ENCODE measurements at places on chromosomes 3 and 15.

DNA sequence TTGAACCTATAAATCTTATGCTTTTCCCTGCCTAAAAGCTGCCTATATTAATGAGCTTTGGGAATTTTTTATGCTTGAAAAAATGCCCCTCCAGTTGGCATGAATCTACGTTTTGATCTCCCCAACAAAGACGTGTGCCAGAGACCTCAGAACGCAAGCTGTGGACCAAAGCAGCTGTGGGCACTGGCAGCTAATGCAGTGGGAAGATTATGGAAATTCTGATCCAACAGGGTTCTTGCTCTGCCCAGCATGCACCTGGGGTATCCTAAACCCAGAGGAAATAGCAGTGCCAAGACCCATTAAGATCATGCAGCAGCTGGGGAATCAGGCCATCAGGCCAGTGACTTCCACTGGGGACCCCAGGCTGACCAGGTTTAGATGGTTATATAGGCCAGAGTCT lies 423.0 kb downstream of the ZBBX start:
- DNase-seq = no peak

DNA sequence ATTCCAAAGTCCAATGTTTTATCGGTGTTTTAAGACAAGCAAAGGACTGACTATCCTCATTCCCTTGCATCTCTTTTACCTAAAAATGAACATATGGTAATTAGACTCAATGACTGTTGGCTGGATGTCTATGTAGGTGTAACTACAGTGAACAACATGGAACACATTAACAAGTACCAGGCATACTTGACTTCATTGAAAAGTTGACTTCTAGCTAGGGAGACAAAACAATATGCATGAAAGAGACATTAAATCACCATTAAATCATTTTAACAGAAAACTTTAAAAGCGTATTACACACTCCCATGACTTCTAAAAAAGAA lies 34.3 kb upstream of the ANPEP start:
- no peak for DNase-seq

DNA sequence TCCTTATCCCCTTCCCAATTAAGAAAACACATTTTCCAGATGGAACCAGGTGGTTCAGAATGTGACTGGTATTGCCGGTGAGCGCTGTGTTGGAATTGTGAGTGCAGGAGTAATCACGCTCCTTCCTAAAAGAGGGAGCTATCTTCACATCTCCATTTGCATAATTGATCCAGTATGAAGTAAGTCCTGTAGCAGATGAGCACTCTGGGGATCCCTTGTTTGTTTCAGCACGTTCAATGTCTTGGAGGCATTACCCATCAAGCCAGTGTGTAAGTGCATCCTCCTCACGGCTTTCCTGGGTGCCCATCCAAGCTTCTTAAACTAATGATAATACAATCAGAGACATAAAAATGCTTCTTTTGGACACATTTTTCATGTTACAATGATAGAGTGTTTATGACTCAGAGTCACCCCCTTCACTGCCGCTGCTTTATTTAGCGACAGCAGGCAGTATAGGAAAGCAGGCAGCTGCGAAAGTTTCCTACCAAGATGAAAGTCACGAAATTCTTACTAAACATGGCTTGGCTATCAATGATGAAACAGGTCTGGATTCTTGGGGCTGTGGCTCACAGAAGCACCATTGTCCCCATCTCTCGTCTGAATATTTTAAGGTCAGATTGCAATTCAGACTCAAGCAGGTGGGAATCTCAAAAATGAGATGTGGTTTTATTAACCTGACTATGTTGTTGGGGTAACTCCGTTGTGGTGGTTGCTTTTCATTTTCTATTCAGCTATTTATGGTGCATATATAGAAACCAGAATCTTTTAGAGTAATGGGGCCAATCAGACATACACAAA lies 346.3 kb upstream of the MDFIC2 start:
- no peak for DNase-seq

GRCh38 chr3:6753536-6753935 lies 107.4 kb upstream of the GRM7 start:
- no peak for DNase-seq

DNA sequence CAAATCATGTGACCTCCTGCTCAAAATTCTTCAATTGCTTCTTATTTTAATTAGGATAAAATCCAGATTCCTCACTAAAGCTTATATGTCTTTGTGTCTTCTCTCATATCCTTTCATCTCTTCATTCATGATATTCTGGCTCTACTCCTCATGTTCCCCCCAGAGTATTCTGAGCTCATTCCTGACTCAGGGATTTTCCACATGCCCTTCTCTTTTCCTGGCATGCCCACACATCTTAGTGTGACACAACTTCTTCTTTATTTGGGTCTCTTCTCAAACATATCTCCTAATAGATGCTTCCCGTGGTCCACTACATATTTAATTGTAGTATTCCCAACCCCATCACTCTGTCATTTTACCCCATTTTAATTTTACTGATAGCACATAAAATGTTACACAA lies 15.2 kb upstream of the MBNL1 start:
- no peak for DNase-seq

DNA sequence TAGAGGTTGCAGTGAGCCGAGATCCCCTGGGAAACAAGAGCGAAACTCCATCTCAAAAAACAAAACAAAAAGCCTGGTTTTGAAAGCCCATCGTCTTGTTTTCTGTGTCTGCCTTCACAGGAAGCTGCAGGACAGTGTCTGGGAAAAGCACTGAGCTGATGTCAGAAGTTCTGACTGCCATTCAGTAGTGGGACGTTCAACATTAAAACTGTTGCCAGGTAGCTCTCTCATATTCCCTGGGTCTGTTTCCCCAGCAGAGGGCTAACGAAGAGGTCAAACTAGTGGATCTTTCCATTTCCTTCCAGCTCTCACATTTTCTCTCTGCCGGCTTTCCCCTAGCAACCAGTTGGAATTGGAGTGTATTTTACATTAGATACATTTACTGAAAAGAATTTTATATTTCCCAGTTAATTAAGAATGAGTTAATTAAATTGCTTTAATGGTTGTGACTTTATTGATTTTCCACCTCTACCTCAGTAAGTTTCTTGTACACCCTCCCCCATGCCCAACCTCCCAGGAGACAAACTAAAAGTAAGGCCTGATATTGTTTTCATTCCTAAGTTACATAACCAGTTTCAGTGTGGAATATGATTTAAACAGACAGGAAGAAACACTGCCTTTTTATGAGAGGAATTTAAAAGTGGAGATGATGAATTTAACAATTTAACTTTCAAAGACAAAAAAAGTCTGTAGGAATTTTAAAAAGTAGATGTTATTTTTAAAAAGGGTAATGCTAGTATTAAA lies 29.9 kb downstream of the RCN2 start:
- no peak for DNase-seq

DNA sequence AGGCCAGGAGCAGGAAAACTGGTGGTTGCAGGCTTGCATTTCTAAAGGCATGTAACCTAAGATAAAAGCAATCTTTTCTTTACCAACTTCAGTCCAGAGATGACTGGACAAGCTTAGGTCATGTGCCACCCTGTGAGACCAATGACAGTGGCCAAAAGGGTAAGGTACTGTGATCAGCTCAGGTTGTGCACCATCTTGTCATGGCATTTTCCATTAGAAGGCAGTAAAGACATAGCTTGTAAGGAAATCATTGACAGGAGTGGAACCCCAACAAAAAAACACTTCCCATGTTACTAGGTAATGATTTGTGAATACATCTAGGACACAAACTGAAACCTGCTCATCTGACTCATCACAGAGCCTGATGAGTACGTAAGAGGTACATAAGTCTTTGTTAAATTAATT lies 35.2 kb downstream of the SSR3 start:
- DNase-seq = no peak

GRCh38 chr3:114764056-114764492 lies 383.0 kb downstream of the ZBTB20 start:
- DNase-seq = no peak

- no peak for DNase-seq
Observed at GRCh38 chr3:14687360-14687759, 12.4 kb downstream of the C3orf20 start.

DNA sequence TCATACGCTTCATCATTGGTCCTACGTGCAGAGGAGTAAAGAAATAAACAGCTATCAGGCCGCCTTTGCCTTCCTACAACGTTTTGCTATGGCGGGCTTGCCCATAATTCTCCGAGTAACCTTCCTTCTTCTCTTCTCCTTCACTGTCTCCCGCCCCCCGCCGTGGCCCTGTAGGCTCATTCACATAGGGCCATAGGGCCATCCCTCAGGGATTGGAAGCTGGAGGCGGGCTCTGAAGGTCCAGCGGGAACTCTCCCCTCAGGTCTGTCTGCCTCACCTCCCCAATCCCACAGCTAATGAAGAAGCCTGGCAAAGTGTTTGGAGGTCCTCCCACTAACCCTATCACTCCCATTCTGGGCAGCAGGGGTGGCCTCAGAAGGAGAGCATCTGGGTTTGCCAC lies 43.6 kb downstream of the SEMA5B start:
- DNase-seq = no peak

DNA sequence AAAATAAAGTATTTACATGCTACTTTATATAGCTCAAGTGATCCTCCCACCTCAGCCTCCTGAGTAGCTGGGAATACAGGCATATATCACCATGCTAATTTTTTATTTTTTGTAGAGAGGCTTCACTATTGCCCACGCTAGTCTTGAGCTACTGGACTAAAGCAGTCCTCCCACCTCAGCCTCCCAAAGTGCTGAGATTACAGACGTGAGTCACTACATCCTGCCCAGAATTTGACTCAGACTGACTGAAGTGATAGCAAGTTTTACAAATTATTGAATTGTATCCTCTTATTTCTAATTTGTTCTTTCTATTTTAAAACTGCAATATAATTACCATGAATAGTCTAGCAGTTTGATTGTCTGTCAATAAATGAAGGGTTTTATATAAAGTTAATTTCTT lies 210.3 kb upstream of the CGNL1 start:
- no peak for DNase-seq

- no peak for DNase-seq
Observed at GRCh38 chr15:38461066-38461833, 7.3 kb downstream of the FAM98B start.

DNA sequence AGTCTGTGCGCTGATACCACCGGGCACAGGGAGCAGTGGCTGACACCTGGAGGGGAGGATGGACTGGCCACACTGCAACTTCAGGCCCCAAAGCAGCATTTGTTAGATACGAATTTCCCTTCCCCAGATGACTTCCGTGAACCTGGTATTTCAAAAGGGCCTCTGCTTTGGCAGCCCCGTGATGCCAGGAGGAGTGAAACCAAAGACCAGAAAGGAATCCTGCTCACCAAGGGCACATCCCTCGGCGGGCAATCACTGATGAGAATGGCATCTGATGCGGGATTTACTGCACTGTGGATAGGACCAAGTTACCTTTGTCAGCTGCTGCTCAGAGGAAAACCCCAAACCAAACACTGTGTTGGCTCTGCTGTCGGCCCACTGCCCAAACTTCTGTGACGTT lies 65.5 kb downstream of the WHAMM start:
- no peak for DNase-seq

GRCh38 chr3:87088993-87089841 lies 98.3 kb upstream of the VGLL3 start:
- no peak for DNase-seq

DNA sequence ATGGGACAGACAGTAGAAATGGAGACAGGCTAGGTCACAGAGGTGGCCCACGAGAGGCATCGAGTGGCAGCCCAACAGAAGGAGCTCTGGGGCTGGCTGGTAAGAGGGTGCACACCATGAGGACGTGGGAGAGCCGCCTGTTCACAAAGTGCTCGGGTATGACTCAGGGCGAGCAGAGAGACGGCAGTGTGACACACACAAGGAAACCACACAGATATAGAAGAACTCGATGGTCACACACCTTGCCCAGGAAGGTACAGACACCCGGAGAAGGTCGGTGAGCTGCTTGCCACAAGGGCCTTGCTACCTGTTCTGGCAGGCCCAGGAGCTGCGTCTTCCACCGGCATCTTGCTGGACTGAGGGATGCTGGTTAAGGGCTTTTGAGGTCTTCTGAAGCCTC lies 50.2 kb downstream of the CA12 start:
- DNase-seq = no peak

DNA sequence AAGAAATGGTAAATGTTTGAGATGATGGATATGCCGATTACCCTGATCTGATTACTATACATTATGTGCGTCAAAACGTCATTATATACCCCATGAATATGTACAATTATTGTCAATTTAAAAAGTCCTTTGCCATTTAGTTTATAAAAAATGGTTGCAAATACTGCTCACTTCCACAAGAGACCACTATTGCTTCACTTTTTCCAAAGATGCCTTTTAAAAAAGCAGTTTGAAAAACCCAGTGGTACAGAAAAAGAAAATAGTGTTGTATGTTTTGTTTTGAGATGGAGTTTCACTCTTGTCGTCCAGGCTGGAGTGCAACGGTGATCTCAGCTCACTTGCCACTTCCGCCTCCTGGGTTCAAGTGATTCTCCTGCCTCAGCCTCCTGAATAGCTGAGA lies 39.3 kb downstream of the EDEM1 start:
- DNase-seq = no peak

DNA sequence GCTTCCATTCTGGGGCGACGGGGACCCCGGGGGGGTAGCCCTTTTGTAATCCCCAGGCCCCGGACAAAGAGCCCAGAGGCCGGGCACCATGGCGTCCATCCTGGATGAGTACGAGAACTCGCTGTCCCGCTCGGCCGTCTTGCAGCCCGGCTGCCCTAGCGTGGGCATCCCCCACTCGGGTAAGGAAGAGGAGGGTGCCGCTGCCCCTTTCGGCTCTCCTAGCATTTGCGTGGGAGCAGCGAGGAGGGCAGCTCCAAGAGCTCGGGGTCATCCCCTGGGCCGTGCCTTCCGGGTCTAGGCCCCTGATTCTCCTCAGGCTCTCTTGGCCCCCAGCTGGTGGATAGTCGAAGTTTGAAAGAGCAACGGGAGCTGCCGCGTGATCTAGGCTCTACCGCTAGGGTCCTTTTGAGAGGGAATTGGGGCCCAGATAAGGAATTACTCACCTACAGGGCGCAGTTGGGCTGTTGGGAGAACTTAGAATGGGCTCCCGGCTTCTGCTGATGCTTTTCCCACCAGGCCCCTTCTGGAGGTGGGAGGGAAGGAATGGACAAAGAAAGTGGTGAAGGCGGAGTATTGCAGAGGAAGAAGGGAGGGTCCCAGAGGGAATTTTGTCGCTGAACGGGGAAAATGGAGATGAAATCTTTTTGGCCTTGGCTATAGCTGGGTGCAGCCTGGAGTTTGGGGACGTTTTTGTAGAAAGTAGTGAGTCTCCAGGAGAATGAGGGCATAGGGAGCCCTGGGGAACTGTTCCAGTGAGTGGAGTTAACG lies 615 bp downstream of the VPS18 start:
- DNase-seq = peak; percentile 37

Measured in stimulated activated CD4-positive, alpha-beta T cell treated with anti-CD3 and anti-CD28 coated beads, Interleukin-12 subunit alpha, Interleukin-12 subunit beta, amount 100 ng/mL, for 4 hours (primary cell).